ENCODE measurements at places on chromosomes 2 and 18.

- DNase-seq = no peak
These were observed 61.5 kb downstream of the LRP2 start for GRCh38 chr2:169300636-169301530.

- DNase-seq = no peak
These were observed 510 bp downstream of the IL1RN start for GRCh38 chr2:113127646-113128570.

DNA sequence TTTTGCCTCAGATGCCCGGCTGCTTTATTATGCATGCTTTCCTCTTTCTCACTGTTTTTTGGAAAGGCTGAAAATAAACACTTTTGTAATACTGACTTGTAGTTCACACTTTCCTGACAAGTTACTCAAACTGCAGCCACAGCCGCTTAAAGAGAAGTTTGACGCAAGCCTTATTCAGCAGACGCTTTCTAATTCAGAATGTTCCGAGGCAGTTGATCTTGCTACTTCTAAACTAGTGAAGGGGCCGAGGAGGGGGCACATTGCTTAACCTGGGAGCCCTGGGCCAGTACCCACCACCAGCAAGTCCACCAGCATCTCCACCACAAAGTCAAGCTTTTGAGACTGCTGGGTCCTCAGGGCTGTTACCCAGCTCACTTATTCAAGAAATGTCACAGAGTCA is 71.8 kb upstream of the SPRED2 start:
- no peak for DNase-seq

- DNase-seq = no peak
These were observed 180.3 kb downstream of the MYO5B start for GRCh38 chr18:50014606-50015005.

DNA sequence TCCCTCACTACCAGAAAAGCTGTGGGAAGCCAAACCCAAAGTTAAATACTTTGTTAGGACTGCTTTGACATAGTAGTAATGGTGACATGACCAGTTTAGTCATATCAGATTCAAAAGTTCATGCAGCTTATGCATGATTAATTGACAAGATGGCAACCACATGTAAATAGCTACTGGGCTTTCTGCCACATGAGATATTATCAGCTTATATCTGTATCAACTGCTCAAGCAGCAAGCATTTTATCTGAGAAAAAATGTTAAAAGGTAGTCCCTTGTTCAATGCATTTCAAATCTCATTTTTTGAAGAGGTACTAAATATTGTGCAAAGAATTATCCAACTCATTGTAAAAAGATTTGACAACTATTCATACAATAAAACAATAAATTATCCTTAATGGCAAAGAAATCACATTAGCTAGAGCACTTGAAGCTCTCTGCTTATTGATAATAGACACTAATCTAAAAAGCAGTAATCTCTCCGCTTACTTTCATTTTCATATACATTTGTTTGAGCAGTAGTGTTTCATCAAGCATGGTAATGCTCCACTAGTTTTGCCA is 993.6 kb upstream of the NXPH2 start:
- no peak for DNase-seq

DNA sequence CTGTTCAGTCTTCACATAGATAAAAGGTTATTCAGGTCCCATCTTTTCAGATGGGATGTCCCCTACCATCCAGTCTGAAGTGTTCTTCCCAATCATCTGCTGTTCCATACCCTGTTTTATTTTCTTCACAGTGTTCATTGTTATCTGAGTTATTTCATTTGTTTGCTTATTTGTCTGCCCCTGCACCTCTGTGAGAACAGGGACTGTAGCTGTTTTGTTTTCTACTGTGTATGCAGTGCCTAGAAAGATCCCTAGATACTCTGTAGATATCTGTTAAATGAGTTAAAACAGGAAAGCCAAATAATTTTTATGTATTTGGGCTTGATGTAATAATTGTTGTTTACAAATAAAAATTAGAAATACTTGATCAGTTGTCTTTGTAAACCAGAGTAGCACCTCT is 34.2 kb downstream of the SMAD4 start:
- DNase-seq = no peak

All from NB4 (cell line).